ENCODE measurements at places on chromosomes 12 and 14.

- no peak for DNase-seq
Measured at GRCh38 chr12:59321278-59321677, 274.6 kb upstream of the SLC16A7 start.

GRCh38 chr14:54567639-54568561, 972 bp downstream of the SAMD4A start:
- peak; percentile 54 for DNase-seq

DNA sequence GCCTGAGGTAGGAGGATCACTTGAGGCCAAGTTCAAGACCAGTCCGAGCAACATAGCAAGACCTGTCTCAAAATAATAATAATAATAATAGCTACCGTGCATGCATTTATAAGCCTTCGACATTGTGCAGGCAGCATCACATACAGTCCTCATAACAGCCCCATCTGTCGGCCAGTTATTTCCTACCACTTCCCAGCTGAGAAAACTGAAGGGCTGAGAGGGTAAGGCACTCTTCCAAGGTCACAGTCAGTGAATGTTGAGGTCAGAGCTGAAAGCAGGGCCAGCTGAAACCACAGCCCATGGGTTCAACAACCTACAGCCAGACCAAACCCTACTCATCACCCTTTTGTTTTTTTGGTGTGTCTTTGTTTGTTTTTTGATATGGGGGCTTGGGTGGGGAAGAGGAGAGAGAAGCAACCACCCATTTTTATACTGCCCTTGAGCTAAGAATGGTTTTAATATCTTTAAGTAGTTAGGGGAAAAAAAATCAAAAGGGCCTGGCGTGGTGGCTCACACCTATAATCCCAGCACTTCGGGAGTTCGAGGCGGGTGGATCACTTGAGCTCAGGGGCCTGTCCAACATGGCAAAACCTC, 16.8 kb upstream of the ITPK1 start:
- peak; percentile 50 for DNase-seq

GRCh38 chr12:96495841-96496545, 6.6 kb downstream of the CFAP54 start:
- DNase-seq: no peak

DNA sequence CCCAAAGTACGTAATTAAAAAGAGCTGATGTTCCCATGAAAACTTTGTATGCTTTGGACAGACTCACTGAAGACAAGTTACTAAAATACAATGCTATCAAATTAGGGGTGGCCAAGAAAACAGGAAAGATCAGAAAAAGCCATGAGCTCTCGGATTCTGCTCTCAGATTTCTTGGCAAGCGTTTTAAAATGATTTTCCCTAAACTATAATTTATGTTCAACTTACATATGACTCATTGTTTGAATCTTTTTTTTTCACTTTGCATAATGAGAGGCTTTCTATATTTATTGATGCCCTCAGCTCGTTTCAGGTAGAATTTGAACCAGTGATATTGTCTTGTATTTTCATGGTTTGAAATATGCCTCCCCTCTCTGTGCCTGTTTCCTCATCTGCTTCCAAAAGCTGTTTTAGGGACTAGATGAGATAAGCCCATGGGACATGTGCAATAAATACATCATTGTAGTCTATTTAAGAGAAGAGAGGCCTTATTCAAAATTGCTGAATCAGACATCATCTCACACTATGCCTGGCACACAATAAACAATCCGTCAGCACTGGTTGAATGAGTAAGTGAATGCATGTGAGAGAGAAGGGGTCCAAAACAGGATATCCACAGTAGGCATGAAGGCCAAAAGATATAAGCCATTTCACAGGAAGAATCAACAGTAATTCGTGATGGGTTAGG, 4.7 kb upstream of the IPO8 start:
- no peak for DNase-seq

DNA sequence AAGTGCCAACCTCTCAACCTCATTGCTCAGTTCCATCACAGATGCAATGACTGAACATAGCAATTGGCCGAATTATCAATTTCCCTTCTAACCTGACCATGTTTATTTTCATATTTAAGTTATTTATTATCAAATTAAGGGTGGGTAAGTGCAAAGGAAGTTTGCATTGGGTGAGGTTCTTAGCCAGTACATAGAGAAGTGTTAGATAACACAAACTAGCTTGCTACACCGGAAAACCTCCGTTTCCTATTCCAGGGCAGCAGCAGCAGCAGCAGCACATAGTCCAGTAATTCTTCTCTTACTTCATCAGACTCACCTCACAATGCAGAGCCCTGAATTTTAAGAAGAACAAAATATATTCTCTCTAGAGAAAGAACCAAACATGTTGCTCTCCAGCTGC, 200.5 kb upstream of the OR4E1 start:
- peak; percentile 39 for DNase-seq

DNA sequence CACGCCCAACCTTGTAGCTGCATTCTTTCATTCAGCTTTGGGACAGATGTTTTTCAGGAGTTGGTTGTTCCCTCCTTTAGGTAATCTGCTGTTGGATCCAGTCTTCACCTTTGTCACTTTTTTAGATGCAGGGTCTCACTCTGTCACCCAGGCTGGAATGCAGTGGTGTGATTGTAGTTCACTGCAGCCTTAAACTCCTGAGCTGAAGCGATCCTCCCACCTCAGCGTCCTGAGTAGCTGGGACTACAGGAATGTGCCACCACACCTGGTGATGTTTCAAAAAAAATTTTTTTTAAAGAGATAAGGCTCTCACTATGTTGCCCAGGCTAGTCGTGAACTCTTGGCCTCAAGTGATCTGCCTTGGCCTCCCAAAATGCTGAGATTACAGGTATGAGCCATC, 164.3 kb downstream of the KTN1 start:
- DNase-seq: no peak

- no peak for DNase-seq
Measured at GRCh38 chr12:95380997-95381786, 92.8 kb upstream of the METAP2 start.

DNA sequence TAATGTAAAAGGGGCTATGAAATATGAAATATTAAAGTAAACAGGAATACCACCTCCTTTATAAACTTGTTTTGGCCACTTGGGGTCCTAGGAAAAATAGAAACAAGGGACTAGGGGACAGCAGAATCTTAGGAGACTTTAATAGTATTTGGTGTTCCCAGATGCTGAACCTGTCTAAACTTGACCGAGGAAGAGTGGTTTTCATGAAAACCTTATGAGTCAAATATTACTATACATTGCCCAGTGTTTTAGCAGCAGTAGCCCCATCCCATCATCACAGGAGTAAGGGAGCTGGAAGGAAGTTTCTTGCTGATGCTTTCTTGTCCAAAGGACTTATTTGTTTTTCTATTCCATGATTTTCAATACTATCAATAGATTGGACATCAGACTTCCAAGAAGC, 177.5 kb upstream of the CAND1 start:
- DNase-seq: no peak
